Activated naive CD4-positive, alpha-beta T cell treated with anti-CD3 and anti-CD28 coated beads, Interleukin-2, amount 10 ng/mL, durations not matched to agents 7 days and 5 days (primary cell): ENCODE measurements at places on chromosomes 12 and 14.

DNA sequence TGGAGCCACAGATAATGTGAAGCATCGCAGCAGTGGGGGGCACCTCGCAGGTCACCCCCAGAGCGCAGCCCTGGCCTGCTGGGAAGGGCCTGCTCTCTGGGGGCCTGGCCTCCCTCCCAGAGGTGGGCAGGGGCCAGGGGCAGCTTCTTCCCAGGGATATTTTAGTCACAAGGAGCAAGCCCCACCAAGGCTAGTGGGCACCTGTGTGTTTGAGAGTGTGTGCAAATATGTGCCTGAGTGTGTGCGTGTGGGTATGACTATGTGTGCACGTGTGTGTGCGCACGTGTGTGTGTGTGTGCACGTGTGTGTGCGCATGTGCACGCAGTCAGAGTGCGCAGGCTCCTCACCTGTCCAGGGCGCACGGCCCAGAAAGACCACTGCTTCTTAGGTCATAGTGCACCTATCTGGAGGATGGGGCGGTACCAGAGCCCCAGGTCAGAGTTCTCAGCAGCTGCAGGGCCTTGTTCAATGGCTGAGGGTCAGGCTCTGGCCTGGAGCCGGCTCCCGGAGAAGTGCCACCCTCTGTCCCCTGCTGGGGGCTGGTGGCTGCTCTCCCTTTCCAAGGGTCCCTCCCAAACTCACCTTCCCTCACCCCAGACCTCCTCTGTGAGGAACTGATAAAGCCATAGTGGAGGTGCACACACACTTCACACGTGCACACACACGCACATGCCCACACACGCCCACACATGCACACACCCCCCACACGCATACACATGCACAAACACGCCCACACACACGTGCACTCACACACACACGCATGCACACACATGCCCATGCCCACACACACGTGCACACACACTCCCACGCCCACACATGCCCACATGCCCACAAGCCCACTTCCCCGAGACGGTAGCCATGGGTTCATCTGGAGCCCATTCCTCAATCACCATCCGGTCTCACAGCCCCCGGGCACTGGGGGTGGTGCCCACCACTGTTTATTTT lies 128.5 kb downstream of the KIF26A start:
- peaks cover 3% of the 10 kb centered on the region for H3K4me1 ChIP-seq
- H3K36me3 ChIP-seq = no peaks in the 10 kb centered on the region
- no peak overlapping the region for H3K4me3 ChIP-seq
- DNase-seq = no peak

GRCh38 chr12:63845726-63846125 lies 1.2 kb downstream of the SRGAP1 start:
- H3K4me3 ChIP-seq = no peak overlapping the region
- H3K27ac ChIP-seq = no peak overlapping the region
- DNase-seq = no peak
- H3K4me1 ChIP-seq = peaks cover 9% of the 10 kb centered on the region
- H3K36me3 ChIP-seq = no peaks in the 10 kb centered on the region

- H3K4me3 ChIP-seq = no peak overlapping the region
- no peak for DNase-seq
- H3K27me3 ChIP-seq = peaks cover 9% of the 10 kb centered on the region
- H3K36me3 ChIP-seq = peaks cover 22% of the 10 kb centered on the region
Observed at GRCh38 chr14:30737916-30738315, 115.8 kb downstream of the SCFD1 start.

DNA sequence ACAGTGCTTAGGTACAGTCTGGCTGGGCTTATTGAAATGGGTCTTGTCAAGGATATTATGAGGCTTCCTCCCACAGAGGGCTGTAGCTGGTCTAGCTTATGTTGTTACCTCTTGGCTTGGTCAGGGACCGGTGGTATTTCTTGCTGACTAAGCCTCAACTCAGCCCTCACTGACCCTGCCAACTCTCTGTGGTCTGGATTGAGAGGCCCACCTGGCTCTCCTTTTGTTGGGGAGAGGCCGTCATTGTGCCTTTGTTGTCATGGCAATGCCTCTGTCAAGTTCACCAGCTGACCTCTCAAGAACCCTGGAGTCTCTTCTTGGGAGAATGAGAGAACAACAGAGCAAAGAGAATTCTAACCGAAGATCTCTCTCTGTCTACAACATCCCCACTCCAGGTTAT lies 245.6 kb upstream of the NPAS3 start:
- no peaks in the 10 kb centered on the region for H3K27me3 ChIP-seq
- H3K36me3 ChIP-seq = no peaks in the 10 kb centered on the region
- no peak for DNase-seq
- H3K4me3 ChIP-seq = no peak overlapping the region

DNA sequence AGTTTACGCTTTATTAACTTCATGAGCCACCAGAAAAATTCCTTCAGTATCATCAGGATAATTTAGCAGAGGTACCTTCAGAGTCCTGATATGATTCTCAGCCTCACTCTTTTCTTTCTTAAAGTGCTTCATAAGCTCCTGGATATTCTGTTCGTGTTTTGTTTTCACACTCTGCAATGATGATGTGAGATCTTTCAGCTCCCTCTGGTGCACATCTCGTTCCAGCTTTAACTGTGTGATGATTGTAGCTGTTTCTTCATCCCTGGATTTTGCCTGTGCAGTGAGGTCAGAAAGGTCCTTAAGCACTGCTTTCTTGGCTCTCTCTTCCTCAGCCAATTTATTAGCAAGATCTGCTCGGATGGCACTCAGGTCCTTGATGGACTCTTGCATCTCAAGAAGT lies 156.7 kb downstream of the CEP128 start:
- no peaks in the 10 kb centered on the region for H3K4me1 ChIP-seq
- H3K27ac ChIP-seq = no peak overlapping the region
- no peaks in the 10 kb centered on the region for H3K27me3 ChIP-seq
- H3K36me3 ChIP-seq = peaks cover 15% of the 10 kb centered on the region

- H3K27ac ChIP-seq = no peak overlapping the region
- H3K4me1 ChIP-seq = no peaks in the 10 kb centered on the region
- H3K4me3 ChIP-seq = no peak overlapping the region
- no peak for DNase-seq
- H3K36me3 ChIP-seq = no peaks in the 10 kb centered on the region
Observed at GRCh38 chr12:74317078-74317601, 220.5 kb upstream of the ATXN7L3B start.

DNA sequence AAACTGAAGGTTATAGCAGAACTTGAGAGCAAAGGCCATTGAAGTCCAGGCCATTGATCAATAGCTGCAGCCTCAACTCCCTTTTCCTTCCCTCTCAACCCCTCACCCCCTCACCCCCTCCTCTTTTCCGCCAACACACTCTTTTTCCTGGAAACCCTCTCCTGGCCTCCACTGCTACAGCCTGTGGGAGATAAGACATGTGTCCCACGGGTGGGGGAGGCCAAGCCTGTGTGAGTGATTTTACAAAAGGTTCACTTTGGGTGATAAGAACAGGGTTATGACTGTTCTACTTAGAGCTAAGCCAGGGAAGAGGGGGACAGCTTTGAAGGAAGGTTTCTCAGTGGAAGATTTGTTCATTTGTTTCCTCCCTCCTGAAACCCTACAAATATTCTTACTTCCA lies 9.2 kb upstream of the FGF23 start:
- H3K27me3 ChIP-seq = peaks cover 56% of the 10 kb centered on the region
- no peak overlapping the region for H3K4me3 ChIP-seq
- no peak overlapping the region for H3K27ac ChIP-seq
- no peaks in the 10 kb centered on the region for H3K36me3 ChIP-seq

DNA sequence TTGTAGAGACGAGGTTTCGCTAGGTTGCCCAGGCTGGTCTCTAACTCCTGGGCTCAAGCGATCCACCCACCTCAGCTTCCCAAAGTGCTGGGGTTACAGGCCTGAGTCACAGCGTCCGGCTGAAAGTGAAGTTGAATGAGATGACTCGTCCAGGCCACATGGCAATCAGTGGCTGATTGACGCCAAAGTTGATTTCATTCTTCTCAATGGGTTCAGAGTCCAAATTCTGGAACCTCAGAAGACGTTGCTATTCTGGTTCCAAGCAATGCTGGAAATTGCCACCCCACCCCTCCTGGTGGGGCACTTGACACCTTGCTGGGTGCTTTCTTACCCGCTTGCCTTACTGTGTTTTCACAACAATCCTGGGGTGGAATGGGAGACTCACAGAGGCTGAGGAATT lies 14.9 kb downstream of the ABCB9 start:
- no peak for DNase-seq
- no peak overlapping the region for H3K4me3 ChIP-seq

DNA sequence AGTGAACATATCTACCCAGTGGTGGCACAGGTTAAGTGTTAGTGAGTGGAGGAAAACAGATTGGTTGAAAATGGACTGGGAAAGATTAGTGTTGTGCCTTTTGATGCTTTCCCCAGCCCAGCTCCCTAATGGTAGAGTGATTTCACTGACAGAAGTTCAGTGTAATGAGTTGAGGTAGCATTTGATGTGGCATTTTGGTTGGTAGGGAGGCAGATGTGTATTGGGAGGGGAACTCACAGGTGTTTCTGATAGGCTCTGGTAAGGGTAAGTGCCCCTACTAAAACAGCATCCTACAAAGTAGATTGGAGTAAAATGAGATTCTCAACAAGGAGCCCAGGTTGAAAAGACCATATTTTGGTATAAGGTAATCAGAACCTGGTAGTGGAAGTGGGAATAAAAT lies 4.2 kb downstream of the TBK1 start:
- H3K27ac ChIP-seq = peak overlapping the region; percentile 74
- H3K36me3 ChIP-seq = peaks cover 26% of the 10 kb centered on the region
- DNase-seq = no peak
- H3K4me3 ChIP-seq = no peak overlapping the region
- H3K4me1 ChIP-seq = peaks cover 66% of the 10 kb centered on the region

DNA sequence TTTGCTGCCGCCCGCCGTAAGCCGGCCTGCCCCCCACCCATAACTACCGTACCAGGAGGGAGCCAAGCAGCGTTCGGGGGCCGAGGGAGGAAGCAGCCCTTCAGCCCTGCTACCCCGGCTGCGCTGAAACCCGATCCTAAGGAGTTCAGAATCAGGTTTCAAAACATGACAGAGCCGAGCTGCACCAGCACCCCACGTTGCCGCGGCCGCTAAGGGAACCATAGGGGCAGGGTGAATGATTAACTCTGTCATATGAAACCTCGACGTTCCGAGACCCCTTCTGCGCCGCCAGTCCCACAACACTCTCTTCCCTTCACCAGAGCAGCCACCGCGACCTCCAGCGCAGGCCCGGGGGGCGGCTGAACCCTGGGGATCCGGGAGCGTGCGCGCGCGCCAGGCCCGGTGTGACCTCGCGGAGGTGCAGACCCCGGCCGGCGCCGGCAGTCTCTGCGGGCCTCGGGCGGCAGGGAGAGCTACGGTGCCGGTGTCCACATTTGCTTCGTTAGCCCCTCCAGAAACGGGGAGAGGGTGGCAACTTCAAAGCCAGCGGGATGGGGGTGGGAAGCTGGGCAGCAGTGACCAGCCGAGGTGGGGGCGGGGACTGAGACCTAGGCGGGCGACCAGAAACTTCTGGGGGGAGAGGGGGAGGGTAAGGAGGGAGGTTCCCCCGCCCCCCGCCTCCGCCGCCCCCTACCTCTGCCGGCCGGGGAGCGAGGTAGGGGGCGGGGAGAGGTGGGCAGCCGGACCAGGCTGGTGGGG lies 1.6 kb downstream of the SIX4 start:
- H3K4me1 ChIP-seq = peaks cover 22% of the 10 kb centered on the region
- peaks cover 2% of the 10 kb centered on the region for H3K36me3 ChIP-seq
- H3K4me3 ChIP-seq = peak overlapping the region; percentile 69
- H3K27ac ChIP-seq = no peak overlapping the region

DNA sequence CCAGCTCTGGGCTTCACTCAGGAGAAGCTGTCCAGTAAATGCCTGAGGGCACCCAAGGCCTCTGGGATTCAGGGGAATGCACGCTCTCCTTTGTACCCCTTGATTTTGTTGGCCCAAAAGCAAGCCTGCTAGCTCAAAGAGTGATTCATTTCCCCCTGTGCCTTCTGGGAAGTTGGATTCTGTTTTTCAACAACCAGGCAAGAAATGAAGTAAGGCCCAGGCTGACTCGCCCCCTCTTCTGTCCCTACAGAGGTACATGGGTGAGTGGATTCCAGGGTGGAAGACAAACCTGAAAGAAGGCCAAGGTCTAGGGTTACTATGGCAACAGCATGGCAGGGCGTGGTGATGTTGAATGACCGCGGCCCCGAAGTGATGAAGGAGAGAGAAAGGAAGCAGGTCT lies 9.3 kb upstream of the SERPINA5 start:
- no peak for DNase-seq
- H3K27me3 ChIP-seq = peaks cover 3% of the 10 kb centered on the region
- H3K27ac ChIP-seq = no peak overlapping the region
- H3K4me3 ChIP-seq = no peak overlapping the region
- no peaks in the 10 kb centered on the region for H3K4me1 ChIP-seq
- no peaks in the 10 kb centered on the region for H3K36me3 ChIP-seq

- peak overlapping the region; percentile 8 for H3K27ac ChIP-seq
- peaks cover 24% of the 10 kb centered on the region for H3K36me3 ChIP-seq
- DNase-seq = peak; percentile 29
- peak overlapping the region; percentile 97 for H3K4me3 ChIP-seq
Observed at GRCh38 chr14:60094306-60094897, 2.7 kb downstream of the PCNX4 start.

DNA sequence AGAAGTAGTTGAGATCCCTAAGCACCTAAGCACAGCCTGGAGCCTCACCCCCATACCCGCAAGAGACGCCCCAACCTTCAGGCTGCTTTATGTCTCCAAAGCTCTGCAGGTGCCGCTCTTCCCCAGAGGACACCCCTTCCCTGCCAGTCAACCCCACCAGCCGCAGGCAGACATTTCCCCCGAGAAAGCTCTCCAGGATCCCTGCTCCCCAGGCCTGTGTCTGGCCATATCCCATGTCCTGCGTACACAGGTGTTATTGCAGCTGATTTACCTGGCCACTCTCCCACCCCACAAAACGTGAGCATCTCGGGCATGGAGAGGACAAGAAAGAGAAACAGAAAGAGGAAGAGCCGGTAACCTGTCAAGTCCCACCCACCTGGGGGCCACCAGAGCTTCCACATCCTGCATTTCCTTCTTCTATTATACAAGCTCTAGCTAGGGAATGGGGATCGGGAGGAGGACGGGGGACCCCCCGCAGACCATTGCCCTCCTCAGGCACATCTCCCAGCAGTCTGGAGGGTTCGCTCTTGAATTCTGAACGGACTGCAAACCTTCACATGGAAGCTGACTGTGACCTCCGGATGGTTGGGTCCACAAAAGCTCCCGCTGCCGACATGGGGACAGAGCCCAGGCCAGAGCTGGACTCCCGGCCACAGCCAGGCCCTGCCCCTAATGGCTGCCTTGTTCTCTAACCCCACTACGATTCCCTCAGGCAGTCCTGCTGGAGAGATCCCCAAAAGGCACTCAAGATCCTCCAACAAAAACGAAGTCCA lies 17.6 kb downstream of the CCDC88C start:
- peaks cover 44% of the 10 kb centered on the region for H3K36me3 ChIP-seq
- peak overlapping the region; percentile 93 for H3K27ac ChIP-seq
- H3K4me3 ChIP-seq = peak overlapping the region; percentile 98
- peak; percentile 73 for DNase-seq
- peaks cover 92% of the 10 kb centered on the region for H3K4me1 ChIP-seq

GRCh38 chr14:74562515-74563232 lies 49.4 kb downstream of the LTBP2 start:
- H3K27me3 ChIP-seq = peaks cover 16% of the 10 kb centered on the region
- no peak overlapping the region for H3K4me3 ChIP-seq
- no peak overlapping the region for H3K27ac ChIP-seq
- no peak for DNase-seq
